ENCODE measurements at places on chromosomes 5 and 9.
A peak's percentile ranks its signal among the peaks of the same experiment; 100 is the strongest.

GRCh38 chr5:180553530-180553929, 37.8 kb downstream of the SCGB3A1 start:
- no peak for DNase-seq
- no peak overlapping the region for H3K4me3 ChIP-seq
- no peaks in the 10 kb centered on the region for H3K27me3 ChIP-seq

- no peak for DNase-seq
- peaks cover 6% of the 10 kb centered on the region for H3K36me3 ChIP-seq
- H3K27ac ChIP-seq, result peak overlapping the region; percentile 2
- no peak overlapping the region for H3K4me3 ChIP-seq
These were observed 20.9 kb upstream of the TNIP1 start for GRCh38 chr5:151101746-151102145.

GRCh38 chr5:181105391-181106025, 25.5 kb downstream of the OR2V1 start:
- peaks cover 62% of the 10 kb centered on the region for H3K27me3 ChIP-seq
- peaks cover 4% of the 10 kb centered on the region for H3K4me1 ChIP-seq
- peaks cover 4% of the 10 kb centered on the region for H3K36me3 ChIP-seq
- no peak for DNase-seq
- no peak overlapping the region for H3K27ac ChIP-seq

GRCh38 chr5:133121611-133122150, 69.9 kb downstream of the HSPA4 start:
- H3K27ac ChIP-seq, result no peak overlapping the region
- DNase-seq, result no peak
- H3K27me3 ChIP-seq, result peaks cover 19% of the 10 kb centered on the region
- H3K36me3 ChIP-seq, result no peaks in the 10 kb centered on the region

DNA sequence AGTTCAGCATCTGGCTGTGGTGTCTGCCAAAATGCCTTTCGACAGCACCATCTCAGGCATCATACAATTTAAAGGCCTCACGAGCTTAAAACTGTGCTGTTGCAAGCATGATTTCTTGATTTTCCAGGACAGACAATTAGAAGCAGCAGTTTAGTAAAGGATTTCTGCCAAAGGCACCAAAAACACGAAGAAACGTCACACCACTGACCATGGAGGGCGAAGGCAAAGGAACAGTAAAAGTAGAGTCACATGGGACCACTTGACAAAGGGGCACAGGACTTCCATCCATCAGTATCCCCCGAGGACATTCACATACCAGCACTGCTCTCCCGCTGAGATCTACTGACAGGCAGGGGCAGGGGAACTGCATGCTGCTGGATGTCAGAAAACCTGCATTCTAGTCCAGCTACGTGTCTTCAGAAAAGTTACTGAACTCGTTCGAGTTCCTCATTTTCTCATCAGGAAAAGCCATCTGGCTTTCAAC, 70.4 kb upstream of the FBXW11 start:
- H3K4me1 ChIP-seq, result peaks cover 24% of the 10 kb centered on the region
- H3K4me3 ChIP-seq, result no peak overlapping the region
- H3K27me3 ChIP-seq, result no peaks in the 10 kb centered on the region

DNA sequence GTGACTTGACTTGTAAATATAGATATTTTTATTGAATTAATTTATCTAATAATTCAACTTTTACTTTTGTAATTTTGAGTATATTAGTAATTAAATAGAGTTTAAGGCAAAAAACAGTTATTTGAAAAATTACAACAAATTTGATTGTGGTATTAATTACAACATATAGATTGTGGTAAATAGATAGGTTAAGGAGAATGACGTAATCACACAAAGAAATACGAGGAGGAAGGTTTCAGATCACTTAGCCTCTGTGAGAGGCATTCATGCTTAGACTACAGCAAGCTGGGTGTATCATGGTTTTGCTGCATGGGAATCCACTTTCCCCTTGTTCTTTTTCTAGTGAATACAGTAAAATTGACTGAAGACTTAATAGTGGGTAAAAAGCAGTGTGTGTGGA, 878.4 kb upstream of the EDIL3 start:
- H3K27ac ChIP-seq, result no peak overlapping the region
- no peaks in the 10 kb centered on the region for H3K27me3 ChIP-seq
- DNase-seq, result no peak
- no peaks in the 10 kb centered on the region for H3K4me1 ChIP-seq
- no peak overlapping the region for H3K4me3 ChIP-seq

GRCh38 chr9:120891884-120892747, 15.1 kb upstream of the PHF19 start:
- no peaks in the 10 kb centered on the region for H3K36me3 ChIP-seq
- H3K4me3 ChIP-seq, result peak overlapping the region; percentile 83
- H3K27me3 ChIP-seq, result no peaks in the 10 kb centered on the region
- H3K27ac ChIP-seq, result peak overlapping the region; percentile 98
- H3K4me1 ChIP-seq, result peaks cover 51% of the 10 kb centered on the region
- DNase-seq, result no peak

GRCh38 chr9:120486347-120486746, 93.6 kb downstream of the CDK5RAP2 start:
- H3K27me3 ChIP-seq, result no peaks in the 10 kb centered on the region
- peaks cover 13% of the 10 kb centered on the region for H3K4me1 ChIP-seq
- DNase-seq, result no peak

DNA sequence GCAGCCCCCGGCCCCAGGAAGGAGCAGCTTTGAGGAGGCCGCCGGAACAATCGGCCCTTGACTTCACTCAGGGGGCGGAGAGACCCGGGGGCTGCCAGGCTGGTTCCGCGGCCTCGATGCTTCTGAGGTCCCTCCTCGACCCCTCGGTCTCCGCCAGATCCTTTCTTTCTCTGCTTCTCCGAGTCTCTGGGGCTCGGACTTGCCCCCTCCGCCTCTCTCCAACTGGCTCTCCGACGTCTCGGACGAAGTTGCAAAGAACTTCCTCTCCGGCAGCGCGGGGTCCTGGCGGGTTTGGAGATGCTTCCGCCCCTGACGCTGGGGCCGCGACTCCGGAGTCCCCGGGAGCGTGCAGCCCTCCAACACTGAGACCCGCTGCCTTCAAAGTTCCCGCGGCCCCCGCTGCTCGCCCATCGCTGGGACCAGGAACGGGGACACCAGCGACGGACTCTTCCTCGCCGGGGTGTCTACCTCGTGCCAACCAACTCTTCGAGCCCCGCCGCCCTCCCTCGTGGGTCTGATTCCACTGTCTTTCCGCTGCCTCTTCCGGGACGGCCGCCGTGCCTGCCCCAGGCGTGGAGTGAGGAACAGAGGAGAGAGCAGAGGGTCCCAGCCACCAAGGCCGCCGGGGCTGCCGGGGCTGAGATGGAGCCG, 7.0 kb downstream of the PAX5 start:
- DNase-seq, result no peak
- H3K4me3 ChIP-seq, result peak overlapping the region; percentile 82
- peaks cover 8% of the 10 kb centered on the region for H3K36me3 ChIP-seq
- no peak overlapping the region for H3K27ac ChIP-seq
- H3K27me3 ChIP-seq, result peaks cover 88% of the 10 kb centered on the region

DNA sequence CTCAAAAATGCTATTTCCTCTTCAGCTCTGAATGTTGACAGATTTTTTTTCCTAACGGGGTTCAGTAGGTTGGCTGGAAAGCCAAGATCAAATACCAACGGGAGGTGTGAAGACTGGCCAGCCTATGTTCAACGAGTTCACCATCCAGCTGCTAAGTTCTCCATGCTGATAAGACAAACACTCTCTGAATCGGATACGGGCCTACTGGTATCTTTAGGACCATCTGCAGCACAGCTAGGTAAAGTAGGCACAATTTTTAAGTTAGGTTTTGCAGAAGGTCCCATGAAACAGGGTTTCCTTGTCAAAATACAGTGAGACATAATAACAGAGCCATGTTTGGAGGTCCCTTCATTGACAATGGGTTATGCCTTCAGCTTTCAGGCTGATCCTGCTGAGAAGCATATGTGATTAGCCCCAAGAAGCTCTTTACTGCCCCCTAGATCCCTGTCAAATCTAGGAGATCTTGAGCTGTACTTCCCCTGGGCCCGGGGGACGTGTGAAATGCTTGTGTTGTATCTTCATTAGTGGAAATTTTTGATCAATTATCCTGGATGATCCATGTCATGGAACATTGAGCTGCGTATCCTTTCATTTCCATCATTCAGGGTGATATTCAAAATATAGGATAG, 60.6 kb downstream of the PGM5 start:
- no peaks in the 10 kb centered on the region for H3K4me1 ChIP-seq
- peaks cover 25% of the 10 kb centered on the region for H3K27me3 ChIP-seq
- no peak overlapping the region for H3K27ac ChIP-seq
- no peak for DNase-seq

DNA sequence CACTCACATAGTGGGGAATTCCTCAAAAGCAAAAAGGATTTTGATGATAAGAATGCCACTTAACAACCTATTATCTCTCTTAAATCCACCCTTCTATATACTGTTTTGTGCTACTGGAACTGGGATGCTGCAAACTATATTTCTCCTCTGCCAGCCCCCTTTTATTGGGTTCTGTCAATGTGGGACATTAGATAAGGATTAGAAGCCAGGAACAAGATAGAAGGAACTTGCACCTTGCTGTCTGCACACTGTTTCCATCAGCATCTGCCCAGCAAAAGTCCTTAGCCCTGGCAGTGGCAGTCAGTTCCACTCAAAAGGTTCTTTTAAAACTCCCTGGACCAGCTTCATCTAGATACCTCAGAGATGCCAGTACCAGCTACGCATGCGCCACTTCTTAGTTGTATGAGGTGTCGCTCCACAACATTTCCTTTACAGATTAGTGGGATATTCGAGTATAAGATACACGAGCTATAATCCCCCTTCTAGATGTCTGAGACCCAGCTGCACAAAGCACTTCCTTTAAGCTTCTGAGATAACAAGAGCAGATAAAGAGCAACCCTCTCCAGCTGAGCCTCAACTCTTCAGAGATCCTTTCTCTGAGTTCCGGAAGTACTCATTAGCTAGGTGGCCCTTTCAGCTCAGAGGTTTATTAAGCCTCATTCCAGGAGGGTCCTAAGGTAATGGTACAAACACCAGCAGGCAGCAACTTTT, 45.3 kb downstream of the CERT1 start:
- no peaks in the 10 kb centered on the region for H3K27me3 ChIP-seq
- no peak overlapping the region for H3K4me3 ChIP-seq
- peaks cover 27% of the 10 kb centered on the region for H3K4me1 ChIP-seq
- H3K36me3 ChIP-seq, result no peaks in the 10 kb centered on the region
- H3K27ac ChIP-seq, result no peak overlapping the region
- DNase-seq, result no peak

DNA sequence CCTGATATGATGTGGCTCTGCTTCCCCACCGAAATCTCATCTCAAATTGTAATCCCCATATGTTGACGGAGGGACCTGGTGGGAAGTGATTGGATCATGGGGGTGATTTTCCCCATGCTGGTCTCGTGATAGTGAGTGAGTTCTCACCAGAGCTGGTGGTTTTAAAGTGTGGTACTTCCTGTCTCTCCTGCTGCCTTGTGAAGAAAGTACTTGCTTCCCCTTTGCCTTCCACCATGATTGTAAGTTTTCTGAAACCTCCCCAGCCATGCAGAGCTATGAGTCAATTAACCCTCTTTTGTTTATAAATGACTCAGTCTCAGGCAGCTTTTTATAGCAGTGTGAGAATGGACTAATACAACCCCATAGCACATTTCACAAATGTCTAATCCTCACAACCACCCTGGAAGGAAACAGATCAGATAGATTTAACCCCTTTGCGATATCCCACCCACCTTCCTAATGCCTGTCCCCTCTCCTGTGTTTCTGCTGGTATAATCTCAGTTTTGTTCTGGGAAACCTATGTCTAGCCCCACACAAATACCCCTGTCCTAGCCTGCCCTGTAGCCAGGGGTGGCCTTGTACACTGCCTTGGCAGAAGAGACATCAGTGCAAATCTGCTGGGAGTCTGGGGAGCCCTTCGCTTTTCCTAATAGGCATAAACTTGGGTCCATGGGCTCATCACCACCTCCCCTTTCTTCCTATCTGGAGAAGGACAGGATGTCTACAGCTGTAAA, 157.0 kb upstream of the RAI14 start:
- peaks cover 5% of the 10 kb centered on the region for H3K4me1 ChIP-seq
- no peak overlapping the region for H3K27ac ChIP-seq
- H3K36me3 ChIP-seq, result no peaks in the 10 kb centered on the region

GRCh38 chr5:160496334-160496733, 74.7 kb downstream of the PTTG1 start:
- DNase-seq, result no peak
- H3K27ac ChIP-seq, result no peak overlapping the region
- H3K27me3 ChIP-seq, result peaks cover 13% of the 10 kb centered on the region
- H3K4me1 ChIP-seq, result peaks cover 2% of the 10 kb centered on the region
- no peak overlapping the region for H3K4me3 ChIP-seq

- H3K4me1 ChIP-seq, result no peaks in the 10 kb centered on the region
- no peaks in the 10 kb centered on the region for H3K36me3 ChIP-seq
- no peak overlapping the region for H3K27ac ChIP-seq
- no peak for DNase-seq
- no peaks in the 10 kb centered on the region for H3K27me3 ChIP-seq
These were observed 79.4 kb upstream of the IZUMO3 start for GRCh38 chr9:24625097-24625496.

- H3K27me3 ChIP-seq, result no peaks in the 10 kb centered on the region
- H3K36me3 ChIP-seq, result peaks cover under 1% of the 10 kb centered on the region
- no peak overlapping the region for H3K27ac ChIP-seq
- no peaks in the 10 kb centered on the region for H3K4me1 ChIP-seq
- no peak overlapping the region for H3K4me3 ChIP-seq
These were observed 112.2 kb upstream of the NUDT12 start for GRCh38 chr5:103674739-103675138.

DNA sequence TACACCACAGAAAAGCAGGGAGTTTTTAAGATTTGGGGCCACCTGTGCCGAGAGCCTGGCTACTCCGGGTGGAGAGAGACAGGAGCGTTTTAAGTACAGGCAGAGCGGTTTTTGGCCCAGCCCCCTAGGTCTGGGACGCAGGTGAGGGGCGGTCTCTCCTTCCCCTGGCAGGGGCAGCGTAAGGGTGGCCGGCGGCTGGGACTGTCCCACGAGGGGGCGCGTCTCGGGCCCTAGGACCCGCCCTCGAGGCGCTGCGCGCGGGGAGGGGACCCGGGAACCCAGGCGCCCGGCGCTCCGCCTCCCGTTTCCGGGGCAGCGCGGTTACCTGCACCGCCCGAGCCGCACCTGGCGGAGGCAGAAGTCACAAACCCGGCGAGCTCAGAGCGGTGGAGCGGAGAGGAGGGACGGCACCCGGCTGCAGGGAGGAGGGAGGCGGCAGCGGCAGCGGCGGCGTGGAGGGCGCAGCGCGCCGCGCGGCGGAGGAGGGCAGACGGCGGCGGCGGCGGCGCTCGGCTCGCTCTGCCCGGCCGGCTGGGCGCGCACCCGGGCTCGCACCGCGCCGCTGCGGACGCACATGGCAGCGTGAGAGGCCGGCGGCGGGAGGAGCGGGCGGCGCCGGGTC, at the start of gene WWC1:
WWC1 (plus strand) TSS at position 304 of the 622 bp plus-strand sequence. CDS start 508 bp downstream, outside the sequence.
- H3K4me1 ChIP-seq, result peaks cover 13% of the 10 kb centered on the region
- H3K4me3 ChIP-seq, result peak within 1 kb of the TSS; percentile 82
- peak; percentile 72 for DNase-seq
- H3K27ac ChIP-seq, result no peak within 1 kb of the TSS
- H3K27me3 ChIP-seq, result no peaks in the 10 kb centered on the region

DNA sequence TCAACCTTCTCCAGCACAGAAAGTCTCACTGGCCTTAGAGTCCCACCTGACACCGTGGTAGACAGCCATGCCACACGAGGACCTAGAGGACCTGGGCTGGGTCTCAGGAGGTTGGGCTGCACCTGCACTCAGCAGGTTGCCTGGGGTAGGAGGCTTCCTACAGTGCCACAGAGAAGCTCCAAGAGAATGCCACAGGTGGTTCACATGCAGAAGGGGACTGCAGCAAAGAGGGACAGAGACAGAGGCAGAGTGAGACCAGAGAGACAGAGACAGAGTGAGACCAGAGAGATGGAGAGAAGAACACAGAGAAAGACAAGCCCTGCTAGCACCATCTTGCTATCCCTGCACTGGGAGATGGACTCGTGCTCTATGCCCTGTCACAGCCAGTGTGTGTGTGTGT, 5.7 kb downstream of the CAMK2A start:
- H3K4me1 ChIP-seq, result peaks cover 15% of the 10 kb centered on the region
- H3K27ac ChIP-seq, result no peak overlapping the region
- DNase-seq, result no peak
- H3K36me3 ChIP-seq, result no peaks in the 10 kb centered on the region
- peaks cover 34% of the 10 kb centered on the region for H3K27me3 ChIP-seq
